ENCODE measurements at places on chromosomes 16 and 17.

DNA sequence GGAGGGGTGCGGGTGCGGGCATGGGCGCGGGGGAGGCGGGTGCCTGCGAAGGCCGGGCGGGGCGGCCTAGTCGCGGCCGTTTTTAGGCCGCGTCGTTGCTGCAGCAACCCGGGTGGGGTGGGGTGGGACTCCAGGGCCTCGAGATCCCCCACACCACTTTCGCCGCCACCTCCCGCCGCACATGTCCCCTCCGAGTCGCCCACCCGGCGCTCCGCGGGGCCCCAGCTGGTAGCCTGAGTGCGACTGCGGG lies 11.3 kb downstream of the TBX2 start:
- no peak for DNase-seq

GRCh38 chr16:59369523-59369922 lies 635.4 kb upstream of the GOT2 start:
- DNase-seq = no peak

- no peak for DNase-seq
Measured at GRCh38 chr16:48452991-48453760, 68.0 kb upstream of the SIAH1 start.

GRCh38 chr16:80573700-80574120 lies 32.9 kb downstream of the DYNLRB2 start:
- peak; percentile 11 for DNase-seq

- DNase-seq = no peak
Measured at GRCh38 chr17:39750131-39751015, 12.6 kb downstream of the GRB7 start.

- no peak for DNase-seq
Measured at GRCh38 chr16:89473791-89474414, 16.5 kb downstream of the ANKRD11 start.

DNA sequence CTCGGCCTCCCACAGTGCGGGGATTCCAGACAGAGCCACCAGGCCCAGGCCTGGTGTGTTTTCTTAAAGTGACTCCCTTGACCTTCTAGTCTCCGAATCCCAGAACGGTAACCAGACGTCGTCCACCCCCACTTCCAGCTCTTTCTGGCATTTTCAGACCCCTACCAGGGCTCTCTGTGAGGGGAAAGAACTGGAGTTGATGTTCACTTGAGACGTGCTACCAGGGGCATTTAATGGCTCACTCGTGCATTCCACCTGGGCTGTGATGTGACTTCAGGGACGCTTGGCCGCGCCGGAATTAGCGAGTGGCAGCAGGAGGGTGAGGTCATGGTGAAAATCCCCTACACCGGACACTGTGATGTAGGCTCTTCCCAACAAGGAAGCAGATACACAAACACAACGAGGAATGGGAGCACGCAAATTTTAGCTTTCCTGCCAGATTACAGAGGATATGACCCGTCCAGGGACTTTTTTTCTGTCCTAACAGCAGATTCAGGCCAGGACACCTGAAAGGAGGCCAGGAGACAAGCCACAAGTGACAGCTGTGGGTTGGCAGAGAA lies 1.1 kb upstream of the GNA13 start:
- DNase-seq = no peak
